ENCODE measurements at places on chromosomes 7 and 10.

- no peak for DNase-seq
Measured at GRCh38 chr10:44383749-44384600, 922 bp downstream of the CXCL12 start.

DNA sequence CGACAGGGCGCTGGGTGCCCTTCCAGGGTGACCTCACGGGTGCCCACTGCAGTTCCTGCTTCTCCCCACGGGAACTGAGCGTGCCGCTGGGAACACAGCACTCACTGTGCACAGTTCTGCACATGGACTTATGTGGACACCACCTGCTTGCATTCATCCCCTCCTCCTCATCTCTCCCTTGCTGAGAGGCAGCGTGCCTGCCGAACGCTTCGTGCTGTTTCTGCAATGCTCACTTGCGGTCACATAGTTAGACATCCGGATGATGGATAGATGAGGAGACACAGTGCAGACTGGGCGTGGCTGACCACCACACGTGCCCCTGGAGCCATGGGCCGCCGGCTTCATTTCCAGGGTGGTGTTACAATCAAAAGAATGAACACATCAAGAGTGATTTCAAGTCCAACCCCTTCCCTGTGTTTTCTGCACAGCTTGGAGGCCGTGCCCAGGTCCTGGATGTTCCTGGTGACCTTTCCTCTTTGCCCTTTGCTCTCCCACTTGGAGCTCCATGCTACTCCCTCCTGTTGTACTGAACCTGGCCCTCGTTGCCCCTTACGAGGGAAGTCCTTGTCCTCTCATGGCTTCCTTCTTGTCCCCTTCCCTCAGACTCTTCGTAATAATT is 119.4 kb downstream of the VIPR2 start:
- DNase-seq = no peak

DNA sequence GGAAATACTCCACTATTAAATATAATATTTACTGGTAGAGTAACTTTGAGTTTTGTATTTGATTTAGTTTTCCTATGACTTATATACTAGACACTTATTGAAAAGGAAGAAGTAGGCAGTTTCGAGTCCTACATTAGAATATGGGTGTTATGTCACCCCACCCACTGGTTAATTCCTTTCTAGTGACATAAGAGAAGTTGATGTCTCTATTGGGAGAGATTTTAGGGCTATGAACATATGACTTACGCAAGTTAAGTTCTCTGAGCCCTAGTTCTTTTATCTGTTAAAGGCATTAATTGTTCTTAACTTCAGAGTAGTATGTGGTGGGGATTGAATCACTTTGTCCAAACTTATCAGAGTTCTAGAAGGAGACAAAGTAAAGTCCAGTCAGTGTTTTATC is 30.5 kb downstream of the CPED1 start:
- no peak for DNase-seq

- no peak for DNase-seq
Measured at GRCh38 chr7:75993689-75994387, 557 bp downstream of the TMEM120A start.

- DNase-seq = no peak
Measured at GRCh38 chr10:89363729-89364442, 14.0 kb upstream of the IFIT1B start.

DNA sequence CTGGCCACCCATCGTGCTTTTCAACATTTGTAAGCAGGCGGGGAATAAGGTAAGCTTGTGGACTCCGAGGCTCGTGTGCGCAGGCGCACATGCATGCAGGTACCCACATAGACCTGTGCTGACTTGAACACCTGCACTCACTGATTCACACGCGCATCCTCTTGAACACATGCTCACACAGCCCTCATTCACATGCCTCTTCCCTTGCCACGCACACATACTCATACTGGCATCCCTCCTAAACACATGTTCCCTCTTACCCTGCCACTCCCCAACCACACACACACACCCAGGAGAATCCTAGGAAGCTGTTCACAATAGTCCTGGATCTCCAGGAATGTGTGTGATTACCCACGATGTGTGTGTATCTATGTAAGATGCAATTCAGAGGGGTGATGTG is 44.1 kb upstream of the LBX1 start:
- DNase-seq = no peak

DNA sequence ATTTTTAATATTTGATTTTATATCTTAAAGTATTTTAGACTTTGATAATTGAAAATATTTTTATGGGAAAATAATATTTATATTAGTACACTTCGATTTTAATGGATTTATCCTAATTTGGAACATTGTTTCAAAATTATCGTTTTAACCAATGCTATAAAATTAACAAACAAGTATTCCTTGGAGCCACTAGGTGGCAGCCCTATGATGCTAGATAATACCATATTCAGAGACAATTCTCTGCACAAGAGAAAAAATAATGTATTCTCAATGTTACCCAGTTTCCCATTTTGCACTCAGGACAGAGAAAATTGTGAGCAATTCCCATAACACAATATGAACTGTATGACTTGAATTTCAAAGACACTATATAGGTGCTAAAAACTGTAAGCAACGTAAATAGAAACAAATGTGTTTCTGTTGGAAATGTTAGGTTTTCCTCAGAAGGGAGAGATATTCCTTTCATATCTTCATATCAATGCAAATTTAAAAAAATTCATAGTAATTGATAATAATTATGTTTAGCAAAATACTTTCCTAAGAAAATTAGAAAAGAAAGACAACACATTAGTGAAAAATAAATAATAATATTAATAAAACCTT is 237.8 kb downstream of the SEMA3E start:
- DNase-seq = peak; percentile 51

- no peak for DNase-seq
Measured at GRCh38 chr10:110964681-110965080, 45.3 kb downstream of the SHOC2 start.

DNA sequence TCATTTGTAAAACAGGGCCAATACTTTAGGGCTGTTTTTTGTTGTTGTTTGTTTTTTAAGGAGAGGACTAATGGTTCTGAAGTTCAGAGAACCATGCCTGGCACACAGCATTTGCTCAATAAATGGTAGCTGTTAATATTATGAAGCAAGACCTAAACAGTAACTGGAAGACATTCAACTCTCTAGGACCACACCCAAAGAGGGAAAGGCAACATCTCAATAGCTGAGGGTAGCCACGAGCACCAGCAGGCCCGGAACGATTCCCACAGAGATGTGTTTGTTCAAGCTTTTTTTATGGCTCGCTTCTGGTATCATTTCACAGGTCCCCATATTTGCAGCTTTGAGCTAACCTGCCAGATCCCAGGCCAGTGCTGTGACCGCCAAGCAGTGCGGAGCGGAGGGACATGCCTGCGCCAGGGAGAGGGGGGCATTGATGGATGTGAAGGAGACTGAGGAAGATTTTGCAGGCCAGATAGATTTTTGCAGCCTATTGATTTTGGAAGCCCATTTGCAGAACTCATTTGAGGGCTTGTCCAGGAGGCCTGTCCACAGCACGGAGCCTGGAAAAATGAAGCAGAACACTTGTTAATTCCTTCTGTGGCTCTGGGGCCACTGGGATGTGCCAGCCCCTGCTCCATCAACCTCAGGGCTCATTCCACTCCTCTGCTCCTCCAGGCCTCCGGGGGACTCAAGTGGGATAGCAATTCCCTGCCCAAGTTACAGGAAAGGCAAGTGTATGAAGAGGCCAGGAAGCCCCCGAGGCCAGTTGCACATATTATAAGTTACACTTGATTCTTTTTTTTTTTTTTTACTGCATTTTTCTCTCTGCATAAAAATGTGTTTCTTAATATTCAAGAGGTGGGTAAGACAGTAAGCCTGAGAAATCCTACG is 57.3 kb upstream of the FGFR2 start:
- DNase-seq = no peak

GRCh38 chr10:64773357-64773756 is 1252.2 kb downstream of the REEP3 start:
- DNase-seq = no peak

GRCh38 chr10:111116762-111117445 is 40.1 kb downstream of the ADRA2A start:
- no peak for DNase-seq

DNA sequence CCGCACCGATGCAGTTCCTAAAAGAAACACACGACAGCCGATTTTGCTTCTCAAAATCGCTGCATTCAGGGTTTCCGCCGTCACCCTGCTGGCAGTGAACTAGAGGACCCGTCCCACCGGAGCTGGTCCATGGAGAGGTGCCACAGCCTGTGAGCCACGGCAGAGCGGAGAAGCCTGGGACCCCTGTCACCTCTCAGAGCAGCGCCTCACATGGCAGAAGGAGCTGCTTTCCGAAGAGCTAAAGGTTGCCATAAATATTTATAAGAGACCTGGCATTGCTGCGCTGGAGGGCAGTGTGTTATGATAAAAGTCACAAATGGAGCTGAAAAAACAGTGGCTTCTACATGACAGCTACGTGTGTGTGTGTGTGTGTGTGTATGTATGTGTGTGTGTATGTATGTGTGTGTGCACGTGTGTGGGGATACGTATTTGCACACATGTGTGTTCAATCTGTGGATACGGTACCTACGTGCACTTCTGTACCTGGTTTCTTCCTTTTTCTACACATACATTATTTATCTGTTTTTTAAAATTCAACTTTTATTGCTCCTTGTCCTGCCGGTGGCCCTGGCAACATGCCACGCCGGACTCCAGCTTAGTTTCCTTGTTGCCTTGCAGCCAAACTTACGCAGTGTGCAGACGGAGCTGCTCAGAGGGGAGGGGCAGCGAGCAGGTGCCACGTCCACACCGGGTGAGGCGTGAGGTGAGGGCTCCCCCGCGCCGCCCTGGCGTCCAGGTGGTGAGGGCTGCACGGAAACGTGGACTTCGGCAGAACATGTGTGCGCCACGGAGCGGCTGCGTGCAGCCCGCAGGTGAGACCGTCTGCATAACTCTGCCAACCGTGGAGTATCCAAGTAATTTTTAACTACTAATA is 115.2 kb upstream of the PITRM1 start:
- DNase-seq = no peak

DNA sequence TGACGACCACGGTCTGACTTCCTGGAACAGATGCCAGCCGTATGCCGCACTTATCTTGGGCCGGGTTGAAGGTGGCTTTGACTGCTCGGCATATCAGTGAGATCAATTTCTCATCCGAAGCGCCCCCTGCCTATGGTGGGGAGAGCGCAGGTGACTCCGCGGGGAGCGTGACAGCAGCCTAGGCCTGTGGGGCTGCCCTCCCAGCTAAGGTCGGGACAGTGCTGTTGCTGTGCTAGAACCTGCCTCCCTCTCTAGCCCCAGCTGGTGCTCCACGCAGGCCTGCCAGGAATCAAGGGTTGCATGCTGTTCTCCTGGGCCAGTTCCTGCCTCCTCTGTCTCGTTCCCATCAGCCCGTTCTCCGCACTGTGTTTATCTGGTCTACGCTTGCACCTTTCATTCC is 49.8 kb downstream of the PODXL start:
- DNase-seq = no peak

DNA sequence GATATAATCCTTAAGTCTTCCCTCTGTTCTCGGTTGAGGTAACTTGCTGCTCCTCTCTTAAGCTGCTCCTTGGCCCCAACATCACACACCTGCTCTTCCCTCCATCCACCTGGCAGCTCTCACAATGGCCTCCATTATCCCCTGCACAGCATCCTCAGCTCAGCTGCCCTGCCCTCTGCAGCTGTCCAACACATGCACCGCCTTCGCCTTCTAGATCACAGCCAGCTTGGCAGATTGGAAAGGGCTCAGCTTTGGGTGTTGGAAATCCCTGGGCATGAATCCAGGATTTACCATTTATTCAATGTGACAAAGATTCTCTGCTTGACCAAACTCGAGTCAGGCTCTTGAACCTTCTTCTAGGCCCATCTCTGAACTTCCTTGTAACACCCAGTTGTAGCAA is 20.6 kb downstream of the RGR start:
- no peak for DNase-seq

GRCh38 chr10:79115302-79115701 is 46.5 kb downstream of the ZMIZ1 start:
- no peak for DNase-seq

DNA sequence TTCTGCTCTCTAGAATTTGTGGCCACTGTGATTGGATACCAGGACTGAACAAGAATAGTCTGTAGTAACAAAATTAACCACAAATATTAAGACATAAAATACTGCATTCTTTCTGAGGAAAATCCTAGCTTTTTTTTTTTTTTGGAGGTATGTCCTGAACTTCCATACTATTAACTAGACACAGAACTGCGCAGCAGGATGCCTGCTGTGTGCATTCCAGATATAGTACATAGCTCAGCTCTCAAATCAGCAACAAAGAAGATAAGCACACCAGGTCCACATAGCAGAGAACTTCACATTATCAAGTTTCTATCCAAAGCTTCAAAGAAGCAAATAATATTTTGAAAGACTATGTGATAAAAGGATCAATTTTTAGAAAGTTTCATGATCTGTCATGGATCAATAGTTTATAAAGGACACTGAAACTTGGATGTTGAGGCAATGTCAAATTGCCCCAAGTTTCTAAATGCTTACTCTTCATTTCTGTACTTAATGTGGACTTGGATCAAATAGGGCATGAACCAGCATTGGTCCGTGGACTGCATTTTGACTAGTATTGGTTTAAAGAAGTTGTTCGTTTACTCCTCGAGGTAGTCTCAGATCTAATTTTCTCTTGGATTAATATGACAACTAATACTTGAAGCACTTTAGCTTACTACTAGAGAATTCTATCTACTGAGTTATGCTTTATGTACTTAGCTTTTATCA is 15.4 kb downstream of the NAMPT start:
- no peak for DNase-seq

DNA sequence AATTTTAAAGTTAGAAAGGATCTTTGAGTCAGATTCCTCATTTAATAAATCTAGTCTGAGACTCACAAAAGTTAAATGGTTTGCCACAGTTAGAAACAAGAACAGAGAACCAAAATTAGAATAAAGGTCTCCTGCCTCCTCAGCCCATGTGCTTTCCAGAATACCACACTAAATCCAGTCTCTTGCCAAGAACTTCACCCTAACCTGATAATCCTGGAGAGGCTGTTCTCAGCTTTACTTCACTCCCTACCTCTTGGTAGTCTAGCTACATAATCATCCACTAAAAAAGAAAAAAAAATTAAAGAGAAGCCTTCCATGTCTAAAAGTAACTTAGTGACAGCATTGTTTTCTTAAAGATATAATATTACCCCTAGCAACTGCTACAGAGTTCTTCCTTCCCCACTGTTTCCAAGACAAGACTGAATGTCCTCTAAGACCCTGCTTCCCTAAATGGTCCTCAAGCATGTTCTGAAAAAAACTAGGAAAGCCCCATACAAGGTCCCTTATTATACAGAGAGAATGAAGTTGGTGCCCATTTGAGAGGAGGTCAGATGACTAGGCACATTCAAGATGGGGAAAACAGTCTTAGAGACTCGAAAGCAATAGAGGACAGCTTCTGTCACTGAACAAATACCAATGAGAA is 56.8 kb downstream of the ZNF438 start:
- DNase-seq = no peak
